ENCODE measurements at places on chromosomes 1 and 21.

DNA sequence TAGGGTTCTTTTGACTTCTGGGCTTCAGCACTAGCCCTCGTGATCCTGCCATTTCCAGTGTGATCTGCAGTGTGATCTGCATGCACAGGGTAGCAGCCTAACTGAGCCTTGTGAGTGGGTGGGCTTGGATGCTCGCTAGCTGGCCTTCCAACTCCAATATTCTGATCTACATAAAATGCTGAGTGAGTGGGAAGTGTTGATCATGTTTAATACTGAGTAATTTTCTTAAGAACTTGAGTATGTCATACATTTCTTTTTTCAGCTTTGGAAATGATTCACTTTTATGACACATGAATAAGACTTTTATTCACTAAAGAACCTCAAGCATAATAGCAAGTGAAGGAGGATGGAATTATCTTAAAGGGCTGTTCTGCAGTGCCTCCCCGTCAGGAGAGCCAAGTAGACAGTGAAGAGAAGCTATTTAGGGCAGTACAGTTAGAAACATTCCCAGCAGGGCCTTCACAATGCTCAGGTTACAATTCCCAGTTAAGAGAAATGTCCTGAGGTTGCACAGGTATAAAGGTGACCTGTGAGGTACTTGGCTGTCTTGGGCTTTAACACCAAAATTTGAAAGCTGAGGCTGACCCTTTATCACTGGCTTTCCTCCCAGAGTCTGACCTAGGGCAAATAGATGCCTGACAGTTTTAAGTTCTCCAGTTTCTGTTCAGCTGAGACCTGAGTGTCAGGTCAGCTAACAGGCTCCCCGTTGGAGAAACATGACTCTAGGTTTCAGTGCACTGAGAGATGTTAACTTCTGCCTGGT, 29.1 kb upstream of the LRRC8C start:
- peak; percentile 75 for DNase-seq

GRCh38 chr21:34921151-34921550, 128.0 kb downstream of the RUNX1 start:
- DNase-seq = peak; percentile 44

DNA sequence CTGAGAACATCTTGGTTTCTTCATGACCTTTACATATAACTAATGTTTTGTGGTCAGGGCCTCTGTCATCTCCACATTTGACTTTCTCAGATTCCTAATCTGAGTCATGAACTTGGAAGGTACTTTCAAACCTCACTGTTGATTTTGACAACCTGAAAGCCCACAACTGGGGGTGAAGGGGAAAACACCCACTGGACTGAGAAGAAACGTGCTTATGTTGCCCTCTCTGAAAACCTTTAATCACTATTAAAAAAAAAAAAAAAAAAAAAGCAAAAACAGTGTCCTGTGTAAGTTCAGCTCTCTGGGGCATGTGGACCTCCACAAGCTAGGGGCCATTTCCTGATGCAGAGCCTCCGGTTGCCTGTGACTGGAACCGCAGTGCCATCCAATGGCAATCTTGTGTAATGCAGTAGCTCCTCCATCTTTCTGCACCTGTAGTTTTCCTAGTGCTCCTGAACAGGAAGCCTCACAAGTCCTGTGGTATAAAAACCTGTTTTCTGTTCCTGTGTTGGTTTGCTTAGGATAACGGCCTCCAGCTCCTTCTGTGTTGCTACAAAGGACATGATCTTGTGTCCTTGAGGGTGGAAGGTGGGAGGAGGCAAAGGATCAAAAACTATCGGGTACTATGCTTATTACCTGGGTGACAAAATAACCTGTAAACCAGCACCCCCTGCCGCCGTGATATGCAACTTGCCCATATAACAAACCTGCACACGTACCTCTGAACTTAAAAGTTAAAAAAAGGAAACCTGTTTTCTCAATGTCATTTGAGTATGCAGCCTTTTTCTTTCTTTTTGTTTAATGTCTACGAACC, 124.5 kb downstream of the ZNF648 start:
- peak; percentile 11 for DNase-seq

DNA sequence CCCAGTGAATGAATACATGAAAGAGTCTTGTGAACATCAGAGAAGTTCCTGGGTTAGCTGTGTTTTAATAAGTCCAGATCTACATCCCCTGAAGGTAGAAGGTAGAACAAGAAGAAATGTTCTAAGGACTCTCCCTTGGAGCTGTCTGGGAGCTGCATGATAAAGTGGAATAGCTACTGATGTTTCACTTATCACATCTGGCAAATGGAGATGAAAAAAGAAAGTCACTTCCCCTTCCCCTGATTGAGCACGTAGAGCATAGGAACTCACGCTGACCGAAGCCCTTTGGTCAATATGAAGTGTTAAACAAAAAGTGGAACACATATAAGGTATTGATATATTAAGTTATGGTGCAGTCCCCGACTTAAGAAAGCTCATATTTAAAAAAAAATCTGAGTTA, 53.2 kb upstream of the PARP1 start:
- DNase-seq = no peak

GRCh38 chr1:183882335-183883167, 77.6 kb downstream of the RGL1 start:
- no peak for DNase-seq

DNA sequence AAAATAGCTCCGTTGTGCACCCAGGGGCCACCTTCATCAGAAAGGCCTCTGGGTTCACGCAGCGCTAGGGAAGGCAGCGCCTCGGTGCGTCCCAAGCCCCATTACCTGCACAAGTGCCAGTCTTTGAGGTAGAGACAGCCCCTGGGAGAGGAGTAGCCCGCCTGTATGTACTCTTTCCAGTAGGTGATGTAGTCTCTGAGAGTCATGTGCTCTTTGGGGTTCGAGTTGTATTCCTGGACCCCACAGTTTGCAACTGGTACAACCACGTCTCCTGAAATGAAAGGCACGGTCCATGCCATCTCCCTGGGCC, 601 bp downstream of the JMJD4 start:
- DNase-seq = no peak

- no peak for DNase-seq
Measured at GRCh38 chr1:204530932-204531331, 14.7 kb downstream of the MDM4 start.

GRCh38 chr1:57447551-57447950, 23.7 kb upstream of the DAB1 start:
- no peak for DNase-seq

DNA sequence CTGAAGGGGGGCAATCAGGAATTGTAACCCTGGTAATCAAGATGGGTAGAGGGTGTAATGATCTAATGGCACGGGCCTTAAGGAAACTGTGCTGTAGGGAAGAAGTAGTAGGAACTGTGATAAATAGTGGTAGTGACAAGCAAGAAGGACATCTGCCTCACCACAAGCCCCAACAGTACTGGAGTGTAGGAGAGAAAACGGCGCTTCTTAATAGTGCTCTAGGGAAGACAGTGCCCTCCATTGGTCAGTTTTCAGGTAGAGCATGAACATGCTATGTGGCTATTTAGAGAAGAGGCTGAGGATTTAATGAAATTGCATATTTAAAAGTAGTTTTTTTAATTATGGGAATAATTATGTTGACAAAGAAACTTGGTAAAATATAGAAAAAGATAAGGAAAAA, 32.2 kb downstream of the SLC30A7 start:
- no peak for DNase-seq

DNA sequence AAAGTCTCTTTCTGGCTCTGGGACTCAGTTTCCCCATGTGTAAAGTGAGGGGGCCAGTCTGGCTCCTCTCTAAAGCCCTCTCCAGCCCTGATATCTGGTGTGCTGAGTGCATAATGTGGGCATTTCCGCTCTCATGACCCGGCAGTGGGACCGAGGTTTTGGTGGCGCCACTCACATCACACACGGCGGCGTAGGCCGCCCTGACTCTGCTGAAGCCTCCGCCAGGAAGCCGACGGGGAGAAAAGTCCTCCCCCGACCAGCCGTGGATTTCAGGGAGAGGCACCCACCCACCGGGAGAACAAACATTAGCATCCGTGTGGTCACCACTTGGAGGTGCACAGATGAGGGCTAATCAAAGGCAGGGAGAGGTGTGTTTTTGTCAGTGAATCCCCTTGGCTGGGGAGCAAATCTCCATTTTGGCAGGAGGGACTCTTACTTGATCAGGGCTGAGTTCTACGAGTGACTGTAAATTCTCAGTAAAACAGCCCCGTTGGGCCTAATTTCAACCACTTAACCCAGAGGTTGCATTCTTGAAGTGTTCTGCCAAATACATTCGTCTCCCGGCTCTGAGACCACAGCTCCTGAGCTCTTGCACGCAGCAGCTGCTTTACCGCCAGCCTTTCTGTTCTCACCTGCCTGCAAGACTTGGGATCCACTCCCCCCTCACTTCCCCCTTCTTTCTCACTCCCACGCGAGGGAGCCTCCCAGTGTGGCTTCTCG, 118.2 kb downstream of the FOXD2 start:
- DNase-seq = no peak

DNA sequence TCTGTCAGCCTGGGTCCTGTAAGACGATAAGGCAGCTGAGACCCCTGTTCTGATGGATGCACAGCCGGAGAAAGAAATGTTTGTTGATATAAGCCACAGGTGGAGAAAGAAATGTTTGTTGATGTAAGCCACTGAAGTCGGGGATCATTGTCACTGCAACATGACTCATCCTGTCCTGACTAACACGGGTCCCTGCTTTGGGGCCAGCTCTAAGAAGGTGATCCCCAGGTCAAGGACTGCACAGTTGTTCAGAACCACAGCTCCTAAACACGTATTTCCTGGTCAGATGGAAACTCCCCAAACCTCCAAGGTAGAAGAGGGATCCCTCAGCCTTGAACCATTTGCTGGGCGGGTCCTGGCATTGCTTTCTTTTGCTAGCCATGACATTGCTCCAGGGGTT, 86.4 kb upstream of the IGSF21 start:
- no peak for DNase-seq

GRCh38 chr1:171966426-171967220, 125.3 kb downstream of the DNM3 start:
- DNase-seq = no peak

GRCh38 chr1:2289607-2290006, 61.5 kb downstream of the SKI start:
- no peak for DNase-seq

DNA sequence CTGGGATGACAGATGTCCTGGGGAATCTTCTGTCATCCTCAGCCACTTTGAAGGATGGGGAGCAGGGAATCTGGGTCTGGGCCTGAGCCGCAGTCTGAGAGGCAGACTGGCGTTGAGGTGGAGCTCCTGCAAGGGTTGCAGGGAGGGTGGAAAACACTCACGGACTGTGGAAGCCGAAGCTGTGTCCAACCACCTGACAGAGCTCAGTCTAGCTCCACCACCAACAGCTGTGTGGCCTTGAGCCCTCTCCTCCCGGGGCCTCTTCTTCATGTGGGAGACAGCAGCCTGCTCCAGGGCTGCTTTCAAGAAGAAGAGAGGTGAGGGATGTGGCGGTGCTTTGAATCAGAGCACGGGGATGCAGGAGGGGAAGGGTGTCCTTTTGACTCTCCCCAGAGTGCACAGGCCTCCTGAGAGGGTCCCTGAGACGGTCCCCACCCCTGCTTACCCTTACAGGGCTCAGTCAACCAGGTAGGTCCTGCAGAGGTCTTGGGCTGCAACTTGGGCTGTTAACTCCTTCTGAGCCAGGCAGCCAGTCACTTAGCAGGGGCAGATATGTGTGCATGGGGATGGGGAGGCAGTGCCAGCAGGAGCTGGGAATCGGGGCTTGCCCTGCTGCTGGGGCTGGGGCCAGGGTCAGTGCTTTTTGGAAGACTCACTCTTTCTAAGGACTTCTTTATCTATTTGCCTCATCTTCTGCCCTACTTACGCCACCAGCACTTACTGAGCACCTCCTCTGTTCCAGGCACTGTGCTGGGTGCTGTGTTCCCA, 216.3 kb downstream of the PTPRU start:
- no peak for DNase-seq

GRCh38 chr1:200217703-200218102, 190.2 kb downstream of the NR5A2 start:
- DNase-seq = no peak

- DNase-seq = peak; percentile 41
Measured at GRCh38 chr1:7808253-7808844, 24.3 kb downstream of the PER3 start.

DNA sequence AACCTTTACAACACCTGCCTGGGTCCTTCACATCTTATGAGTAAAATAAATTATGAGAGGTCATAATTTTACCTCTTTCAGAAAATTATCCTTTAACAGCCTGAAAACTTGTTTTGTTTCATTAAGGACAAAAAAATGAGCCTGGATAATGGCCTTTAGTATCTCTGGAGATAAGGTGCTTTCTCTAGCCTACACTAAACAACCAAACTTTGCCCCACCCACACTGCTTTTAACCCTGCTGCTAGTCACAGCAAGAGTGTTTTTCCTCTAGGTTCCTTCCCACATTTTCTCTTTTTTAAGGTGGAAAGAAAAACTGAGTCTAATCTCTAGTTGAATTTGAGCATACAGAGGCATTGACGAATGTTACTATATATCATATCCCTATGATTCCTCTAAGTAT, 101.7 kb upstream of the KRTAP19-8 start:
- no peak for DNase-seq

GRCh38 chr1:84705513-84705912, 15.3 kb upstream of the SSX2IP start:
- DNase-seq = no peak

DNA sequence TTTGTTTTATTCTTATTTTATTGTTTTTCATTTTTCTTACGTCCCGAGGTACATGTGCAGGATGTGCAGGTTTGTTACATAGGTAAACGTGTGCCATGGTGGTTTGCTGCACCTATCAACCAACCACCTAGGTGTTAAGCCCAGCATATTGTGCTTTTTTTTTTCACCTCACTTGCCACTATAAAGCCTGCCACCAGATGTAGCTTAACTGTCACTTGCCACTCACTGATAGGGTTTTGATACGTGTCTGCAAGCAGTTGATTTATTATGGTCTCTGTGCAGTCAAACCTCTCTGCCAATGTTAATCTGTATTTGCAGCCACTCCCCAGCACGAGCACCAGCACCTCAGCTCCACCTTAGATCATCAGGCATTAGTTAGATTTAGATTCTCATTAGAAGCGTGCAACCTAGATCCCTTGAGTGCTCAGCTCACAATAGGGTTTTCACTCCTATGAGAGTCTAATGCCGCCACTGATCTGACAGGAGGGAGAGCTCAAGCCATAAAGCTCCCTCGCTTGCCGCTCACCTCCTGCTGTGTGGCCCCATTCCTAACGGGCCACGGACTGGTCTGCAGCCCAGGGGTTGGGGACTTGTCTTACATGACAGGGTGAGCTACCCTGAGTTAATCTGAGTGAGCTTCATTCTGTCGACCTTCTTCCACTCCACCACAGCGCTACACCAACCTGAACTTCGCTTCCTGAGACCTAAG, 17.9 kb upstream of the ABCG1 start:
- no peak for DNase-seq

DNA sequence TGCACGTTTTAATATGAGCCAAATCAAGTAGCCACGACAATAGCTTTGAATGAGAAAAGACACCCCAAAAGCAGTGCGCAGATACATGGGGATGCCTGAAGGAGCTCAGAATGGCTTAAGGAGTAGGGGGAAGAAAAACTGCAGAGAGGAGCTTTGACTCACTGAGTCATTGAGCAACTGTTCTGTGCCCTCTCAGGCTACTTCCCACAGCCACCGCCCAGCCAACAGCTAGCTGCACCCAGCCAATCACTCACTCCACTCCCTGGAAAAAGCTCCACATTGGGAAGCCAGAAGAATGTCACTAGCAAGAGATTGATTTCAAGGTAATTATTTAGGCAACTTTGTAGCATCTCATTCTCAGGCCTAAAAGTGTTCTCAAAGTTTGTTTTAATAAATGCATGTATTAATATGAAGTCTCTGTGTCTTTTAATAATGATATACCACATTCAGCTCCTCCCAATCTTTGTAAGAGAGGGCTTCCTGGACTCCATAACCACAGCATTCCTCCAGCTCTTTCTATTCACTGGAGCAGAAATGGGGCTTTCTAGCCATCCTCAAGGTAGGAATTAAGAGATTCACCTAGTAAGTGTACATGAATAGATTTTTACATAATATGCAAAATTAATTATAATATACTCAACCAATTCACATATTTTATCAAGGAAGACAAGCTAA, 16.8 kb downstream of the DUSP10 start:
- no peak for DNase-seq

Data from foreskin melanocyte (primary cell).